Stimulated activated CD8-positive, alpha-beta memory T cell treated with anti-CD3 and anti-CD28 coated beads, Interleukin-7, amount 100 ng/mL, for 48 hours (primary cell): ENCODE measurements at places on chromosomes 4 and X.

DNA sequence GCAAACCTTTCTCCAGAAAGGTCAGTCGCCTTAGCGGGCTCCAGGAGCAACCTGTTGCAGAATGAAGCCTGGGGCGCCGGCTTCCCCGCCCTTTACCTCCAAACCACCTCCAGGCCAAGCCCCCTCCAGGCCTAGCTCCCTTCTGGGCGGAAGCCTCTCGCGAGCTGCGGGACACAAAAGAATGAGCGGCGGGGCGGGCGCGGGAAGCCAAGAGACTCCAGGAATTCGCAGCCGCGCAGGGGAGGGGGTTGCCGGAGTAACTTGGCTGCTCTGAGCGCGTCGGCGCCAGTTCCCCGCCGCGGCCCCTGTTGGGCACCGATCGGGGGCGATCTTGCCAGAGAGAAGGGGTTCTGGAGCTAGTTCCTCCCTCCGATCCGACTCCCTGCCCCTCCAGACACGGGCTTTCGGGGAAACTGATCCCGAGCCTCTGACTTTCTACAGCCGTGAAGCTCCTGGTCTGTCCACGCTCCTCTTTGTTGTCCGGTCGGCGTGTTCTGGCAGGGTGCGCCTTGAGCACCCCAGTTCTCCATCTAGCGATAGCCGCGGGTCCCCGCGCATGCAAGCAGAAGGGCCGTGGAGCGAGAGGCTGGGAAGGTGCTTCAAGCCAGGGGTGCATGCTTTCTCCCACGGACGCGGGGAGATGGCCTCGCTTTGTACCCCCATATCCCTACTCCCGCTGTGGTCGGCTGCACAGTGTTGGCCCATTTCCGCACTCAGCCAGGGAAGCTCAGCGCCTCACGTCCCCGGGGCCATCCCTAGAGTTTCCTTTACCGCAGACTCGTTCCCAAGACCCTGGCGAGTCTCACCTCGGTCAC lies 1.2 kb downstream of the PROM1 start:
- DNase-seq = no peak

DNA sequence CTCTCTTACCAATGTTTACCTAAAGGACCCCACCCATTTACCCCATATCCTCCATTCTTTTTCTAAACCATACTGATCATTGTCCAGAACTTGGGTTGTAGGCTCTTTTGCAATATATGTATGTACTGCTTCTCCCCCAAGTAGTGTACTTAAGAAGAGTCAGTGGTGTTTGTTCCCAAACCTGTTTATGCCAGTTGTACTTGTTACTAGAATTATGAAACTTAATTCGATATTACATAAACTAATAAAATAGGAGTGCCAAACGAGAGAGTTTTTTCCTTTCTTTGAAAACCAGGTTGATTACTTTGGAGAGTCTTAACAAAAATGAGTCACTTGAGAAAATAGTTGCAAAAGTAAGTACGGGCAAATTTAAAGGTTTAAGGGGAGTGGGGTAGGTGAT lies 96.3 kb downstream of the GEMIN8 start:
- DNase-seq = no peak

GRCh38 chr4:20418861-20419451 lies 167.3 kb downstream of the SLIT2 start:
- DNase-seq = no peak

- no peak for DNase-seq
Observed at GRCh38 chr4:166924424-166924823, 309.9 kb downstream of the SPOCK3 start.

- DNase-seq = no peak
Observed at GRCh38 chr4:110544594-110544993, 68.6 kb downstream of the ENPEP start.

- no peak for DNase-seq
Observed at GRCh38 chrX:4668802-4669536, 955.5 kb upstream of the PRKX start.

DNA sequence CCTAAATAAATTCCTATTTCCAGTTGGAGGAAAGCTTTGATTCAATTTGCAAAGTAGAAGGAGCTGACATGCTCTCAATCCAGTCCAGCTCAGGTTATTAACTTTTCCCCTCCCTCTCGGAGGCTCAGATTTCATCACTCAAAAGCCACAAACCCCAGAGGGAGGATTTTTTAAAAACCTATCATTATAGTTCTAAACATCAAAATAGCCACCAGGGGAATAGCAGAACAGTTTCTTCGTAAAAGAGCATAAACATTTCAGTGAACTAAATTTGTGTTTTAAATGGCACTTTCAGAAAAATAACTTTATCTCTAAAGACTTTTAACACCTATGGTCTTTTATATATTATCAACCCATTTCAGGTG lies 8.8 kb downstream of the GPRIN3 start:
- no peak for DNase-seq

GRCh38 chr4:146342600-146343192 lies 128.4 kb downstream of the REELD1 start:
- no peak for DNase-seq

DNA sequence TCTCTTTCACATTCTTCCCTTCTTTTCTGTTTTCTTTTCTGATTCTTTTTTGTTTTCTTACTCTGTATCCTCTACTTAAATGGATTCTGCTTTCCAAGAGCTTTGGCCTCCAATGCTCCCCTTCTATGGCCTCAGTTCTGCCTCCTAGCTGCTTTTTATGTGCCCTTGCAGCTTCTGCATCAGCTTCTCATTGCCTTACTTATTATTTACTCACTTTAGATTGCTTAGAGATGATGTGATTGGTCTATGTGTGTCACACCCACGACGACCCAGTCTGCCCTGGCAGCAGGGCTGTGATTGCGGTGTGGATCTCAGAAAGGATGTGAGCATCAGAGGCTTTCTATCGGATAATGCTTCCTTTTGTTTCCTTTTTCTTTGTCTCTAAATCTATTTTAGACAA lies 71.8 kb upstream of the SMARCA5 start:
- no peak for DNase-seq
